ENCODE measurements at places on chromosomes 11 and 22. TPM values are rescaled to one million over a fixed set of nuclear protein-coding genes. Genes with fewer than 3 reads are reported as not detected.

Gene MN1
- total RNA-seq: 0.85 TPM

Gene ENTHD1
- not detected for total RNA-seq

Gene OR2D2
- 0.18 TPM for total RNA-seq

Gene SORL1
- 10.2 TPM for total RNA-seq

Gene GUCY1A2
- 0.28 TPM for total RNA-seq

Gene OR5L1
- total RNA-seq: not detected

Gene SLC6A5
- under 0.01 TPM for total RNA-seq

Gene OR51V1
- not detected for total RNA-seq
